Endothelial cell of coronary artery (primary cell): ENCODE measurements at places on chromosomes 1 and 21. TPM values are rescaled to one million over a fixed set of nuclear protein-coding genes. Genes with fewer than 3 reads are reported as not detected.

The HEYL gene
- total RNA-seq = 0.47 TPM in 1 of 2 replicates, not detected in the other

The HSD3B2 gene
- total RNA-seq = not detected in 2 replicates

The OR2T2 gene
- not detected in 2 replicates for total RNA-seq

The SERTAD4 gene
- total RNA-seq = 1.1 and 1.4 TPM in 2 replicates

The AIRE gene
- under 0.01 TPM in 1 of 2 replicates, not detected in the other for total RNA-seq

The TMPRSS3 gene
- total RNA-seq = not detected in 2 replicates

The SH2D1B gene
- total RNA-seq = under 0.01 TPM in 1 of 2 replicates, not detected in the other

The NUAK2 gene
- 0.81 and 1.4 TPM in 2 replicates for total RNA-seq

The HES3 gene
- not detected in 2 replicates for total RNA-seq

The KLHDC8A gene
- not detected in 2 replicates for total RNA-seq

The KRTAP19-5 gene
- total RNA-seq = not detected in 2 replicates

The CELA2B gene
- not detected in 2 replicates for total RNA-seq

The C1orf141 gene
- total RNA-seq = not detected in 2 replicates

The MYBPHL gene
- not detected in 2 replicates for total RNA-seq

The PRDM16 gene
- 0.18 and 1.5 TPM in 2 replicates for total RNA-seq

The OR2T29 gene
- total RNA-seq = not detected in 2 replicates

The TMPRSS15 gene
- not detected in 2 replicates for total RNA-seq

The ANGPTL3 gene
- not detected in 2 replicates for total RNA-seq

The DCDC2B gene
- total RNA-seq = not detected in 2 replicates

The RORC gene
- total RNA-seq = not detected in 2 replicates

The CFHR4 gene
- not detected in 2 replicates for total RNA-seq

The TACSTD2 gene
- total RNA-seq = 0.18 and 13.5 TPM in 2 replicates

The ALG14 gene
- total RNA-seq = 1.5 and 2.2 TPM in 2 replicates

The FAM76A gene
- 7.9 and 10.1 TPM in 2 replicates for total RNA-seq

The NES gene
- total RNA-seq = 127 and 255 TPM in 2 replicates

The DMRTA2 gene
- total RNA-seq = not detected in 2 replicates

The LRRC7 gene
- total RNA-seq = under 0.01 TPM in 1 of 2 replicates, not detected in the other

The TMEM240 gene
- 2.8 and 3.1 TPM in 2 replicates for total RNA-seq

The IQGAP3 gene
- total RNA-seq = 8.9 and 16.7 TPM in 2 replicates

The LCE1B gene
- total RNA-seq = not detected in 2 replicates

The NUF2 gene
- total RNA-seq = 8.1 and 18.3 TPM in 2 replicates

The CD1D gene
- total RNA-seq = 0.09 TPM in 1 of 2 replicates, not detected in the other

The DIO1 gene
- not detected in 2 replicates for total RNA-seq

The TRIM45 gene
- 1.1 and 1.3 TPM in 2 replicates for total RNA-seq

The IGSF8 gene
- 7.2 and 14.9 TPM in 2 replicates for total RNA-seq

The TMEM269 gene
- total RNA-seq = not detected in 2 replicates

The EDARADD gene
- 0.19 TPM in 1 of 2 replicates, not detected in the other for total RNA-seq

The OR2L3 gene
- not detected in 2 replicates for total RNA-seq

The HENMT1 gene
- 1.2 and 1.8 TPM in 2 replicates for total RNA-seq

The COL24A1 gene
- 0.09 TPM in 2 replicates for total RNA-seq

The SMPDL3B gene
- total RNA-seq = 0.09 and 0.18 TPM in 2 replicates

The INAVA gene
- total RNA-seq = under 0.01 TPM in 2 replicates

The GNAT2 gene
- total RNA-seq = not detected in 2 replicates

The ELOA gene
- 20.8 and 21.6 TPM in 2 replicates for total RNA-seq

The C1orf74 gene
- 2.2 and 2.7 TPM in 2 replicates for total RNA-seq

The GOLPH3L gene
- total RNA-seq = 14.0 and 14.7 TPM in 2 replicates

The CD52 gene
- not detected in 2 replicates for total RNA-seq

The AQP10 gene
- total RNA-seq = not detected in 2 replicates

The BSND gene
- total RNA-seq = not detected in 2 replicates

The ADAMTSL4 gene
- total RNA-seq = 0.18 and 0.56 TPM in 2 replicates

The KCNN3 gene
- total RNA-seq = 0.09 and 0.19 TPM in 2 replicates

The SPRR1A gene
- total RNA-seq = not detected in 2 replicates

The SPRR3 gene
- total RNA-seq = not detected in 2 replicates
